CD4-positive, alpha-beta T cell treated with Interleukin-1 beta for 1 hour (primary cell): ENCODE measurements at places on chromosomes 2 and 18.

- DNase-seq, result no peak
Observed at GRCh38 chr2:70312560-70312959, 10.7 kb upstream of the FAM136A start.

DNA sequence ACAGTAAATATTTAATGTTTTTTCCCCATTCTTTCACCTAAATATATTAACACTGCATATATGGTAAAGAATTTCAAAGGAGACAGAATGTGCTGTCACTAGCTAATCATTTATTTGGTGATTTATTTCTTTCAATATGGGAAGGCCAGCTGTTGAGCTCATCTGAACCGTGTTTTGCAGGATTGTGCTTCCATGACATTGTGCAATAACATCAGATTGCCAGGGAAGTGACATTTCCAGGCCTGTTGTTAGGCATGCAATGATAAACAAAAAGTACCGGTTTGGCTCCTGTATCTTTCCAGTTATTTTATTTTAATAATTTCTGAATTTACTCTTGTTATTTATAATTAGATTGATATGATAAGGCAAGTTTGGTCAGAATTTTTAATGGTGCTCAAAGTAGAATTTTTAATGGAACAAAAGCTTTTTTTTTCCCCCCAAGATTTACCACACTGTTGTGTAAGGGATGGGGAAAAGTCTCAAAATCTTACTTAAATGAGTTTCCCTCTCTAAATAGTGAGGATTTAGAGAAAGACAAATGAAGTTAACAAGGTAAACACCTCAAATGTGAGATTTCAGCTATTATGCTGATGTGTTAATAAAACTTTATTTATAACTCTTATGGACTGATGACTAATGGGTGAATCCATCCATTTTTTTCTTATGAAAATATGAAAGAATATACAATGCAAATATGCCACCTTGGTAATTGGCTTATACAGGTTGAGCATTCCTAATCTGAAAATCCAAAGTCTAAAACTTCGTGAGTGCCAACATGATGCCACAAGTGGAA is 52.7 kb downstream of the MALT1 start:
- DNase-seq, result no peak

GRCh38 chr2:11375689-11376027 is 31.2 kb upstream of the ROCK2 start:
- DNase-seq, result no peak

DNA sequence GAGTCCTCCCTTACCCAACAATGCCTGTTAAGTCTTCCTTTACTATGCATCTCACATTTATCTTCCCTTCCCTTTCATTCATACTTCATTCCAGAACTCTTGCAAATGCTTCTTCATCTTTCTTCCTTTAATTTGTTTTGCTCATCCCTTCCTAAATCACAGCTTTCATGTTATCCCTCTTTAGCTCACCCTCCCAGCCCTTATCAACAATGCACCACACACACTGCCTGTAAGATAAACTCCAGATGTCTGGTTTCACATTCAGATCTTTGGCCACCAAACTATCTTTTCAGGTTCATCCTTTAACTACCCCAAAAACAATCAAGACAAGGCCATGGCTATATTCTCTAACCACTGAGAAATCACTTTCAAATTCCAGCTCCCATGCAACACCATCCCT is 3.4 kb downstream of the CCDC93 start:
- no peak for DNase-seq

GRCh38 chr18:10919851-10920250 is 229.5 kb downstream of the PIEZO2 start:
- DNase-seq, result no peak

DNA sequence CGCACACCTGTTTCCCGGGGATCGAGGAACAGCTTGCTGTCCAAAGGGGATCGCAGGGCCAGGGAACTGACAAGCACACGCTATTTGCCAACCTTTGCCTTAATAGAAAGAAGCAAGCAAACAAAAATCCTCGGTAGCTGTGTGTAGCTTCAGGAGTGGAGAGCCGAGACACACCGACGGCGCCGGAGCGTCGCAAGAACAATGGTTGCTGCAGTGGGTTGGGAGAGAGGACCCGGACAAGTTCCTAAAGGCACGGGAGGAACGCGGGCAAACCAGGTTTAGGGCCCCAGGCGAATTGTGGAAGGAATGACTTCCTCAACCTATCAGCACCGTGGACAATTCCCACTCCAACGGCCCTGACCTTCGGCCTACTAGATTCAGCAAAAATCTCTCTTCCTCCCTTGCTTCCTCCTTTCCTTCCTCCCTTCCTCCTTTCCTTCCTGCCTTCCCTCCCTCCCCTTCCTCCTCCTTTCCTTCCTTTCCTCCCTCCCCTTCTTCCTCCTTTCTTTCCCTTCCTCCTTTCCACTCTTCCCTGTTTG is 4.9 kb upstream of the NEUROD1 start:
- no peak for DNase-seq

- no peak for DNase-seq
Observed at GRCh38 chr18:77374446-77374805, 124.8 kb downstream of the GALR1 start.

DNA sequence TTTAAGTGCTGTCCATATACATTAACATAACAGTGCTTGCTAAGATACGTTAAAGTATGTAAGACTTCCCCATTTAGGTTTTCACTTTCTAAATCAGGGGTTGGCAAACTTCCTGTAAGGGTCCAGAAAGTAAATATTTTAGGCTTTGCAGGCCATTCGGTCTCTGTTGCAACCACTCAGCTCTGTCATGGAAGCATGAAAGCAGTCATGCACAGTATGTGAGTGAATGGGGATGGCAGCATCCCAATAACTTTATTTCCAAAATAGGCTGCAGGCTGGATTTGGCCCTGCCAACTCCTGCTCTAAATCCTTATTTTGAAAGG is 128.7 kb downstream of the PLA2R1 start:
- DNase-seq, result peak; percentile 4

- DNase-seq, result no peak
Observed at GRCh38 chr2:217223222-217223930, 363.5 kb upstream of the TNP1 start.
